Activated CD8-positive, alpha-beta memory T cell treated with anti-CD3 and anti-CD28 coated beads for 1 hour (primary cell): ENCODE measurements at places on chromosomes 4 and X.

DNA sequence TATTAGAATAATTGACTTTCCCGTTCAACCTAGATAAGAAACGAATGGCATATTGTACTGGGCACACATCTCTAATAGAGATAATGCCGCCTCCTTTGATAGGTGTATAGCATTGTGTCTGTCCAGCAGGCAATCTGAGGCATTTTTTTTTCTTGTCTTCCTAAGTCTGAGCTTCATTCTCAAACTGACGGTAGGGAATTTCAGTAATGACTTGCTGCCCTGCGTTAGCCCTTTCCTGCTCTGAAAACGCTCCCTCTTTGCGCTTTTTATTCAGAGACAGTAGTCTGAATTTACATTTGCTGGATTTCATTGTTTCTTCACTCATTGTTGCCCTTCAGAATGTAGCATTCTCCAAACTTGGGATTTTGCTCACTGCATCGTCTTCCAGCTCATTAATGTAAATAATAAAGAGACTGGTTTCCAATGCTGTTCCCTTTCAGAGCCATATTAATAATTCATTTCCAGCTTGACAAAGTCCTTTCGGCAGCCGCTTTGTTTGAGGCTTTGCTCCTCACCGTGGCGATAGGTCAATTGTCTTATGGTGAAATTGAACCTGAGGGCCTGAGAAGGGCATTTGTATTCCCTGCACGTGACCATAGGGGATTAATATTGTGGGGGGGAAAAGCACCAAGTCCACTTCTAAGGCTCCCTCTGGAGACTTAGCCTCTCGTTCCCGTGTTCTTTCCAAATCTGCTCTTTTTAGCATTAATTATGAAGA, 412.1 kb downstream of the SMARCA1 start:
- no peak for DNase-seq

DNA sequence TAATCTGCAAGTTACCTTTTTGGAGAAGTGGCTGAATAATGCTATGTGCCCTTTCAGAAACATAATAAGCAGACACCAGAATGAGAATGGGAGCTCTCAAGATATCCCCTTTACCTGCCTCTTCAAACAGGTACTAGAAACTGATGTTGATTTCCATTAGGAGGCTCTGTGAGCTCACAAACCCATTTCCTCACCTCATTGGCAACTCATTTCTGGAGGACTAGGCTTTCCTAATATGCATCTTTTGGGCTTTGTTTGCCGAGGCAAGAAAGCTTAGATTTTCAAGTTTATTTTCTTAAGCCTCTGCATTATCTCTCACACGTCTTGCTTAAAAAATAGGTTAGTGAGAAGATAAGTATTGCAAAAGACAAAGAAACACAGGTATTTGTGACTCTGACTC, 313.1 kb upstream of the IRS4 start:
- DNase-seq: no peak

- DNase-seq: no peak
Measured at GRCh38 chrX:152945021-152945979, 47.4 kb downstream of the ZNF185 start.

GRCh38 chr4:33837043-33837838, 2407.1 kb downstream of the ARAP2 start:
- no peak for DNase-seq

DNA sequence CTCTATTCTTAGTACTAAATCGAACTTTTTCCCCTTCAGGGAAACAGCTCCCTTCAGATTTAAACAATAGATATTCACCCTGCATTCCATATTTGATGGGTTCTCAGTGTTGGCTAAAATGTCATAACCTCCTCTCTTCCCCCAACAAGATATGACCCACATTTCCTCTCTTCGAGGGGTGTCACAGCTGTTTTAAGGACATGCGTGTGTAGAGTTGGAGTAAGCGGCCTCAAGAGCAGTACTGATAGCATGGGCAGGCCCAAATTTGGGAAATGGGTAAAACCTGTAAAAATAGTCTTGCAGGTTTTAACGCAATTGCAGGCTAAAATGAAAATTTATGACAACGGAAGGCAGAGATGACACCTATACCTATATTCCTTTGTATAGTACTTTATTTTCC, 28.7 kb downstream of the SAT1 start:
- no peak for DNase-seq

DNA sequence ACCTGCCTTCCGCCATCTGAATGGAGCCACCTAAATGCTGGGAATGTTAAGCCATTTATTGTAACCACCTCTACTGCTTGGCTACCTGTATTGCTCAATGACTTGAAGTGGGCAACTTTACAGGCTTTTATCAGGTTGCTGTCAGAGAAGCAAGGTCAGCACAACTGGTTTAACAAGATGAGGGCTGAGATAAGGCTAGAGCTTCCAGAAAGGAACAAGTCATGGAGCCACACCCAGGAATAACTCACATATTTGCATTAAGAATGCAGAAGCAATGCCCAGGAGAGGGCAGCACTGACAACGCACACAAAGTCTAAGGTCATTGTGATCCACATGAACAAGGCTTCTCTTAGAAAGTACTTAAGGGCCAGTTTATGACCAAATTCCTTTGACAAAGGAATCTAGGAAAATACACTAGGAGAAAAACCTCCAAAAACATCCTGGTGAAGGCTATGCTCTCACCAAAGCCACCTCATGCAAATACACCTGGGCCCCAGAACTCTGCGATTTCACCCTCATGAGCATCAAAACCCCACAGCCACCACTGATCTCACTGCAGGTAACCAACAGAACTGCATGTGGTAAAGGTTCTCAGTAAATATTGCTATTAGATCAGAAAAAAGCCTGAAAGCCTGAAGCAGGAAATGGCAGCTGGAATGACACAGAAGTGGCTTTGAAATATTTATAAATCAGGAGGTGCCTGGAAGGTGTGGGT, 15.0 kb upstream of the STS start:
- DNase-seq: no peak

DNA sequence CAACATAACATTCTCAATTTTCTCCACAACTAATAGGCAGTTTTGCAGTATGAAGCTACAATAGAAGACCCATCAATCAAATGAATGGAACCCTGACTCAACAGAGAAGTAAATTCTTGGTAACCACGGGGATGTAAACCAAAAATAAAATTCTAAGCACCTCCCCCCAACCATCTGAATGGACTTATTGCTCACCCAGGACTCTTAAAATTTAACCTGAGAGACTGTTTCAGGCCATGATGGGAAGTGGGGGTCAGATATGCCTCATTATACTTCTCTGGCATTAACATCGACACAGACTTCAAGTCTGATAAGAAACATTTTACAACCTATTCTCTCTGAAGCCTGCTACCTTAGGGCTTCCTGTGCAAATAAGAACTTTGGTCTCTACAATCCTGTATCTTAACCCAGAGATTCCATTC, 620.9 kb downstream of the TLL1 start:
- DNase-seq: no peak

DNA sequence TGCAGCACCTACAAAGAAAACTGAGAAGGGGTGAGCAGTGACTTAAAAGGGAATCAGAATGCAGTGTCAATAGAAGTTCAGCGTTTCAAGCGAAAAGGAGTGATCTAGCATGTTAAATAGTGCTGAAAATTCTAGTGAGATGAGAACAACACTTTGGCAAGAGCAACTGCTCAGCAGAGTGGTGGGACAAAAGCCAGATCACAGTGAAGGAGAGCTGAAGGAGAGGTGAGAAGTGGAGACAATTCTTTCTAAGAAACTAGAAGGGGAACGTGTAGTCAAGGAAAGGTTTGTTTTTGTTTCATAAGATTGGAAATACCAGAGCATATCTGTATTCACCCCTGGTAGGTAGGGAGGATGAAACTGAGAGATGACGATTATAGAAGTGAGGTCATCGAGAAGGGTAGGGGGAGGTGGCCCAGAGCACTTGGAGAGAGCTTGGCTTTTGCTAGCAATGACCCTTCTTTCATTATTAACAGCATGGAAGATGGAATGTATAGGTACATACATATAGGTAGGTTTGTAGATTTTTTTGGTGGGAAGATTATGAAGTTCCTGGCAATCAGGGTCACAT, 33.7 kb downstream of the SRPX2 start:
- no peak for DNase-seq

DNA sequence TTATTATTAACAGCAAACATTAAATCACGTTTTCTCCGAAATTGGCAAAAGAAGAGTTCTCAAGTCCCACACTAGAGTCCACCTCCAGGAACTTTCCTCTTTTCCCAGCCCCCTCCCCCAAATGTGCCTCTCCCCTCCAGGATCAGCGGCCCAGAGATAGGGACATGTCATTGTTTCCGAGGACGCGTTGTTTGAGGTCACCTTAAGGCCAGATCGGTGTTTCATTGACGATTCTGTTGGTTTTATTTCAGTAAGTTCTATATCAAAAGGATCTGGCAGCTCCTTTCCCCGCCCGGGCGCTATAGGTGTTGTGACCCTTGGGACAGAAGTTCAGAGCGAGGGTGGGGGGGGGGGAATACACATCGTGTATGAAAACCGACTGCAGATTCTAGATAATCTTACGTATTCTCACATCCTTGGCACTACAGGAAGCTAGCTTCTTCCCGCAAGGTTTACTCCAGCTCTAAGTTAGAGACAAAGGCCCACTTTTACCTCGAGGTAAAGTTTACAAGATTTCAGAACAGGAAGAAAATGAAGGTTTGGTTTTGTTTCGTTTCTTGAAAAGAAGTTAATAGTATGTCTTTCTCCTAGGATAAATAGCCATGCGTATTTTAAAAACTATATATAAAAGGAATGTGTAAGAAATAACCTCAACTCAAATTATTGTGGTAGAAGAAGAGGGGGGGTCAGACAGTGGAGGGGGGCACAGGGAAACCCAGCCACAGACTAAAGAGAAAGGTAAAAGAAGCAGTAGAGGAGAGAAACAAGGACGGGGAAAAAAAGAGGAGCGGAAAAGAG, 739 bp upstream of the MSX1 start:
- DNase-seq: no peak

DNA sequence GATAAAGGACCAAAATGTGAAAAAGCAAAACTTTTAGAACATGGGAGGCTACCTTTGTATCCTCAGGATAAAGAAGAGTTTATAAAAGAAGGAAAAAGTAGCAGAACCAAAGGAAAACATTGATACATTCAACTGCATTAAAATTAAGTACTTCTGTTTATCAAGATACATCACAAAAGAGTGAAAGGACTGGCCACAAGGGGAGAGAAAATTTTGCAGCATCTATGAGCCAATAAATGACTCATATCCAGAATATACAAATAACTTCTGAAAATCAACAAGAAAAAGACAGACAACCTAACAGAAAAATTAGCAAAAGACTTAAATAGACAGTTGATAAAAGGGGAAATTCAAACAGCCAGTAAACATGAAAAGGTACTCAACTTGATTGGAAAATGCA, 177.1 kb downstream of the RBMX2 start:
- no peak for DNase-seq
